ENCODE measurements at places on chromosomes 6 and 20. TPM values are rescaled to one million over a fixed set of nuclear protein-coding genes. Genes with fewer than 3 reads are reported as not detected.
A peak's percentile ranks its signal among the peaks of the same experiment; 100 is the strongest.

The OPRM1 gene
- 0.27 TPM for total RNA-seq

DNA sequence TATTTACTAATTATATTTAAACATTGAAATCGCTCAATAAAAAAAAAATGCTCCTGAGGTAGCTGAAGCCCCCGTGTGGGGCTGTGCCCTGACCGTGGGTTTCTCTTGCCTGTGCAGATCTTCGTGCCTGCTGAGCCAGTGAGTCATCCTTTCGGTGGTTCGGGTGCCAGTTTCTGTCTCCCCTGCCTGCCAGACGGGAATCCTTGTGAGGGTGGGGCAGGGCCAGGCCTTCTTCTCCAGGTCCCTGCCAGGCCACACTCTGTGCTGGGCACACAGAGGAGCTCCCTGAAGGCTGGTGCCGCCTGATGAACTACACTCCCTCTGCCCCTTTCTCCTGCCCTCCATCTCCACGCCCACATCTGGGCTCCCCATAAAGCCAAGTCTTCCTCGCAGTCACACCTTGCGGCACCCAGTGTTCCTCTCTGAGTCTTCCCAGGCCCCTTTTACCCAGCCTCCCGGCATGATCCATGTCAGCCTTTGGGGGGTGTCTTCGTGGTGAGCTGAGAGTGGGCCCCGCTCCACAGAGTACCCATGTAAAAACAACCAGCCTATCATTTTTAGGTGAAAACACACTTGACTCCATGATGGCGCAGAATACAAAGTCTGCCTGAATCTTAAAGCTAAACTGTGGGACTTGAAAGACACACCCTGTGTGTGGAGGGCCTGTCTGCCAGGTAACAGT is 19.3 kb downstream of the FGD2 start:
- no peak for ATAC-seq

The PRPH2 gene
- 1.3 TPM for total RNA-seq

- ATAC-seq: no peak
Observed at GRCh38 chr6:22636452-22636851, 67.1 kb downstream of the HDGFL1 start.

DNA sequence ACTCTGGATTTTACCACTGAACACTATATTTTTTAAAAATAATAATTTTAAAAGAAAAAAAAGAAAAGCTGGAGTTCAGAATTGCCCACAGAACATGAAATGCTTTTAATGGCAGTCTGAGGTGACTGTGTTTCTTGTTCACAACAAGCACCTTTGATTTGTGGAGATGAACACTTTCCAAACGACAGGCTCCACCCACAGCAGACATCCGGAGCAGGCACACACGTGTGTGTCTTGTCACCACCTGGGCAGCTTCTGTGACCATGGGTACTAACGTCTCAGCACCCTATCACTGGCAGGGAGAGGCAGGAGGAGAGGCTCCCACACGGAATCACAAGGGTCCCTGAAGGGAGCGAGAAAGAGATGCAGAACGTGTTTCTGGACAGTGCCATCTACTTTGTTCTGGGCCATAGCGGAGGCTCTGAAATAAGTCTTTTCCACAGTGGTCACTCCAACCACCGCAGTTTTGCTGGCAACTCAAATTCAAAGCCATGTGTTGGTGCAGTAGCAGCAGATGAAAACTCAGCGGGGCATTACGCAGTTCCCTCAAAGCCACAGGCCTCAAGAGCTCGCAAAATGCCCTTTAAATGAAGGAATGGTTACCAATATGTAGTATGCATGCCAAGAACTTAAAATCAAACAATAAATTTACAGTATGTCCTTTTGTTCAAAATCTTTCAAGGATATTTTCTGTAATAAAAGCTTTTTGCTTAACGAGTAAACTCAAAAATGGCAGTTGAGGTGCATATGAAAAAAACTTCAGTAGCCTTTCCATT is 242.2 kb downstream of the FOXC1 start:
- no peak for ATAC-seq

The PREP gene
- total RNA-seq: 13.9 TPM

DNA sequence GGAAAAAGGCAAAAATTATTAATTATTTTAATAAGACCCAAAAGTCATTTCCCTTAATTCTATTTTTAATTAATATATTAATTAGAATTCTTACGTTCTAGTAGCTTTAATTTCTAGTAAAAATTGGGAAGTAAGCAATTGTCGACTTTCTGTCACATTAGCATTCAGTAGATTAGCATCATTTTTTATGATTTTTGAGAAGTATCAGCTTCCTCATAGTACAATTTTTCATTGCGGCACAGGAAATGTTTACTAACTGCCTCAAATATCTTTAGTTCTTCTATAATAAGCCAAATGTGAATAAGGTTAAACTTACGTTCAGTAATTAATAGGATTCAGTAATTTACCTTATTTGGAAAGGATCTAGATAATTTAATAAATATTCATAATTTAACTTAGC is 687.4 kb downstream of the EPM2A start:
- no peak for ATAC-seq

The SLC17A3 gene
- total RNA-seq: not detected

DNA sequence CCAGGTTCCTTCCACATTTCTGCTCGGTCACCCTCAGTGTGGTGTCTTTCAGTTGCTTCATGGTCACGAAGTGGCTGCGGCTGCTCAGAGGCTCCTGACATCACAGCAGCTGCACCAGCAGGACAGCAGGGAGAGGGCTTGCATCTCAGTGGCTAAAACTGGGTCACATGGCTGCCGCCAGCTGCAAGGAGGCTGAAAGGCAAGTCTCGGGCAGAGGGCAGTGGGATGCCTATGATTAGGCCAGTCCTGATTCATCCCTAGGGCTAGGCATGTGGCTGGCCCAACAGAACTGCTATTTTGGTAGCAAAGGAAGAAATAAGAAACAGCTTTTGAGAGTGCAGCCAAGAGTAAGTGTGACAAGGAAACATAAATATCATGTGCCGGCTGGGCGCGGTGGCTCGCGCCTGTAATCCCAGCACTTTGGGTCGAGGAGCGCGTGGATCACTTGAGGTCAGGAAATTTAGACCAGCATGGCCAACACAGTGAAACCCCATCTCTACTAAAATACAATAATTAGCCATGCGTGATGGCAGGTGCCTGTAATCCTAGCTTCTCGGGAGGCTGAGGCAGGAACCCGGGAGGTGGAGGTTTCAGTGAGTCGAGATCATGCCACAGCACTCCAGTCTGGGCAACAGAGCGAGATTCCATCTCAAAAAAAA is 46.6 kb downstream of the RBM38 start:
- peak; percentile 7 for ATAC-seq

The TNF gene
- total RNA-seq: not detected

DNA sequence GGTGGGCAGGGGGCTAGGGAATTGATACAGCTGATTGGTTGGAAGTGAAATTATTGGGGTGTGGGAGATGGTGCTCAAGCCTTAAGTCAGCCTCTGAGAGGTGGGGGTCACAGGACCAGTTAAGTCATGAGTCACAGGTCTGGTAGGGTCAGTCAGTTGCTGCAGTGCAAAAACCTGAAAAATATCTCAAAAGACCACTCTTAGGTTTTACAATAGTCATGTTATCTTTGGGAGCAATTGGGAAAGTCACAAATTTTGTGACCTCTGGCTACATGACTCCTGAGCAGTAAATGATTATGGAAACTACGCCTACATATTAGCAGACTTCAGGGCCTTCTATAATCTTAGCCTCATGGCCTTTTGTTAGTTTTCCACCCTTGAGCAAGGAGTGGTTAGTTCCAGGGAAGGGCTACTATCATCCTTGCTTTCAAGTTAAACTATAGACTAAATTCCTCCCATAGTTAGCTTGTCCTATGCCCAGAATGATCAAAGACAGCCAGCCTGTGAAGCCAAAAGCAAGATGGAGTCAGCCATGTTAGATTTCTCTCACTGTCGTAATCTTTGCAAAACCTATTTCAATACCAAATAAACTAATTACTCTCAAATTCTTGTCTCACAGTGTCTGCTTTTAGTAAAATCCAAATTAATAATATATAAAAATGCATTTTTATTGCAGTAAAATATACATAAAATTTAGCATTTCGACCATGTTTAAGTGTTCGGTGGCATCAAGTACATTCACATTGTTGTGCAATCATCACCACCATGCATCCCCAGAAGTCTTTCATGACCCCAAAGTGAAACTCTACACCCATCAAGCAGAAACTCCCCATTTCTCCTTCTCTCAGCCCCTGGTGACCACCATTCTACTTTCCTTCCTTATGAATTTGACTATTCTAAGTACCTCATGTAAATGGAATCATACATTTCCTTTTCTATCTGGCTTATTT is 60.9 kb upstream of the CD2AP start:
- ATAC-seq: no peak

- no peak for ATAC-seq
Observed at GRCh38 chr20:44112889-44113617, 73.9 kb downstream of the JPH2 start.

The IL20RA gene
- 2.0 TPM for total RNA-seq

DNA sequence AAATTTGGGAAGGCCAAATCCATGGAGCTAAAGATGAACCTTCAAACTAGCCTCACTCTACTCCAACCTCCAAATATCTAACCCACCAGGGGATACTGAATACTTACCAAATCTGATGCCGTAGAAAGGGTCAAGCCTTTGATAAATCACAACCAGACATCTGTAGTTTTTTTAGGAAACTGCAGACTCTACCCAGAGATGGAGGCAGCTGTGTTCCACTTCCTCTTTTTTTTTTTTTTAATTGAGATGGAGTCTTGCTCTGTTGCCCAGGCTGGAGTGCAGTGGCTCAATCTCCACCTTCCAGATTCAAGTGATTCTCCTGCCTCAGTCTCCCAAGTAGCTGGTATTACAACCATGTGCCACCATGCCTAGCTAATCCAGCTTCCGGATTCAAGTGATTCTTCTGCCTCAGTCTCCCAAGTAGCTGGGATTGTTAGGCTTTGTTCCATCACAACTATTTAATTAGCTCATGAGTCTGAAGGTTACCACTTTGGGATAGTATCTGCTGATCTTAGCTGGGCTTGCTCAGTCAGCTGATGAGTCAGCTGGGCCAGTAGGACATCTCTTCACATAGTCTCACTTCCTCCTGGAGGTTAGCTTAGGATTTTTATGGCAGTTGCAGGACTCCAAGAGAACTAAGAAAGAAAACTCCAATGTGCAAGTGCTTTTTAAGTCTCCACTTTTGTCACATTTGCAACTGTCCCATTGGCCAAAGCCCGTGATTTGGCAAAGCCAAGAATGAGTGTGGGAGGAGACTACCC is 13.3 kb downstream of the FRK start:
- peak; percentile 46 for ATAC-seq

- no peak for ATAC-seq
Observed at GRCh38 chr6:96786336-96786735, 50.9 kb downstream of the GPR63 start.

The SIRPD gene
- total RNA-seq: not detected

The IDH3B gene
- 103 TPM for total RNA-seq

DNA sequence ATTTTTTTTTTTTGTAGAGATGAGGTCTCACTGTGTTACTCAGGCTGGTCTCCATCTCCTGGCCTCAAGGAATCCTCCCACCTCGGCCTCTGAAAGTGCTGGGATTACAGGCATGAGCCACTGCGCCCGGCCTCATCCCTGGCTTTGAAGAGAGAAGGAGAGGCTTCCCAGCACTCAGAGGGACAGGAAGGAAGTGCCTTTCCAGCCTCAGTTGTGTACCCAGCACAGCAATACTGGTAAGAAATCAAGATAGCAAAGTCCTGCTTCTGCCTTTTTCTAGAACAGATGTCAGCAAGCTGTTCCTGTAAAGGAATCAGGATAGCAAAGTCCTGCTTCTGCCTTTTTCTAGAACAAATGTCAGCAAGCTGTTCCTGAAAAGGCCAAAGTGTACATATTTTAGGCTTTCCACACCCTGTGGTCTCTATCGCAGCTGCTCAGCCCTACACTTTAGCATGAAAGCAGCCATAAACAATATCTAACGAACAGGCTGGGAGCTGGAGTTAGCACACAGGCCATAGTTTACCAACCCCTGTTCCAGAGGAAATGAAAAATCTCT is 6.3 kb upstream of the PLTP start:
- ATAC-seq: peak; percentile 58

All from gastroesophageal sphincter (tissue), 4 donors.